ENCODE measurements at places on chromosomes 4 and X. TPM values are rescaled to one million over a fixed set of nuclear protein-coding genes. Genes with fewer than 3 reads are reported as not detected.

Gene PAPSS1
- total RNA-seq, result 32.7 TPM

Gene SHROOM4
- 3.2 TPM for total RNA-seq

Gene TEX13D
- total RNA-seq, result not detected

Gene MAGEB4
- not detected for total RNA-seq

Gene TAF9B
- 14.8 TPM for total RNA-seq

Gene SNCA
- not detected for total RNA-seq

Gene CFAP99
- not detected for total RNA-seq

Gene PCDH7
- total RNA-seq, result 30.1 TPM

Gene HSD17B13
- total RNA-seq, result not detected

Gene ANXA5
- 546 TPM for total RNA-seq

Gene ZNF595
- total RNA-seq, result 8.7 TPM

Gene GAGE2A
- total RNA-seq, result not detected

Gene TMPRSS11B
- not detected for total RNA-seq

Gene BRS3
- total RNA-seq, result not detected

Gene SNX25
- total RNA-seq, result 11.4 TPM

All from cardiac ventricle fibroblast (primary cell).